ENCODE measurements at places on chromosomes 12 and 14. TPM values are rescaled to one million over a fixed set of nuclear protein-coding genes. Genes with fewer than 3 reads are reported as not detected.

- peaks cover 47% of the 10 kb centered on the region for H3K4me1 ChIP-seq
- peaks cover 2% of the 10 kb centered on the region for H3K36me3 ChIP-seq
- no peaks in the 10 kb centered on the region for H3K27me3 ChIP-seq
Observed at GRCh38 chr14:103516426-103517173, 6.0 kb downstream of the CKB start.

GRCh38 chr12:115354007-115354890 is 670.3 kb upstream of the TBX3 start:
- H3K4me1 ChIP-seq = no peaks in the 10 kb centered on the region
- H3K4me3 ChIP-seq = no peak overlapping the region
- peak overlapping the region; percentile 68 for H3K27ac ChIP-seq
- H3K36me3 ChIP-seq = no peaks in the 10 kb centered on the region

GRCh38 chr14:64508215-64508776 is 3.7 kb downstream of the ZBTB1 start:
- no peak overlapping the region for H3K27ac ChIP-seq
- H3K4me1 ChIP-seq = no peaks in the 10 kb centered on the region
- no peaks in the 10 kb centered on the region for H3K36me3 ChIP-seq
- no peak overlapping the region for H3K4me3 ChIP-seq
- no peak for DNase-seq

DNA sequence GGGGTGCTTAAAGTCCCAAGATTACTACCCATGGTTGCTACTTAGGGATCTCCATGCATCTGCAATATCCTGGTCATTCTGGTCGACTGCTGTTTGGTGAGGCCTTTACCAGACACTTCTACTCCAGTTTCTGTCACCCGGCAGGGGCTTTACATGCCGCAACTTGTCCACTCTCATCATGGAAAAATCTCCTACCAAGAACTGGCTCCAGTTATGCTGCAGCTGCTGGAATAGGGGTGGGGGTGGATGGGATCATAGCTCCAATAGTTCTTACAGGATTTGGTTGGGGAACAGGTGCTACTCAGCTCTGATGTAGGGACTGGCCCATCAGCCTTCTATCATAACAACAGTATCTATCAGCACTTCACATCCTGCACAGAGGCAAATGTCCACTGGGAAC is 51.6 kb downstream of the SPTB start:
- no peaks in the 10 kb centered on the region for H3K36me3 ChIP-seq
- no peaks in the 10 kb centered on the region for H3K27me3 ChIP-seq
- H3K4me1 ChIP-seq = peaks cover 6% of the 10 kb centered on the region
- H3K27ac ChIP-seq = no peak overlapping the region
- H3K4me3 ChIP-seq = no peak overlapping the region

DNA sequence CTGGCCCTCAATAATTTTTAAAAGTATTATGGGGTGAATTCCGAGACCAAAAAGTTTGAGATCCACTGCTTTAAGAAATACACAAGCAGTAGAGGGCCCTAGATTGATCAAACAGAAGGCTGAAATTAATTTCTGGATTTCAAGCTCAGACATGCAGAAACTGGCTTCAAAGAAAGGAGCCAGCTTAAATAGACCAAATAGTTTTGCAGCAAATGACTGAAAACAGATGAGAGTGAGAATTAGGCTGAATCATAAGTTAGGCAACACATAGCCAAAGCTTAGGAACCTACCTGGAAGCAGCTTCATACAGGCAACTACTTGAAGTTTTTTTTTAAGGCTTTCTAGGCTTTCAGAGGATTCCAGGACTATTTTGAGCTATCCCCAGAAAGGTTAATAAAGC is 12.4 kb downstream of the ATF7 start:
- no peak overlapping the region for H3K27ac ChIP-seq
- peaks cover 15% of the 10 kb centered on the region for H3K36me3 ChIP-seq
- peaks cover 12% of the 10 kb centered on the region for H3K4me1 ChIP-seq
- DNase-seq = no peak
- no peaks in the 10 kb centered on the region for H3K27me3 ChIP-seq

DNA sequence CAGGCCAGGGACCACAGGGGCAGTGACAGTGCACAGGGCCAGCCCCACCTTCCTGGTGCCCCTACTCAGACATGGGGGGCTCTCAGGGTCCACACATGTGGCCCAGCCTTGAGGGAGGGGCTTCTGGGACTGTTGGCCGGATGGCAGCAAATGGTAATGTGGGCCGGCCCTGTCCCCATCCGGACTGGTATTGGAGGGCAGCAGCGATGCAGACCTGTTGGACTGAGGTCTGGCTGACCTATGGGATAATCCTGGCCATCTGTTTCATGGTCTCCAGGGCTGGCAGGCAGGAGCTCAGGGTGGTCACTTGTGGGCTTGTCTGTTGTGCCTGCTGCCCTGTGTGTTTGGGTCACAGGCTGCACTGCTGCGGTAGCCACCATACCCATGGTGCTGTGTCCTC is 387.5 kb downstream of the TMEM121 start:
- no peaks in the 10 kb centered on the region for H3K36me3 ChIP-seq
- H3K4me1 ChIP-seq = no peaks in the 10 kb centered on the region
- DNase-seq = no peak
- H3K4me3 ChIP-seq = no peak overlapping the region

DNA sequence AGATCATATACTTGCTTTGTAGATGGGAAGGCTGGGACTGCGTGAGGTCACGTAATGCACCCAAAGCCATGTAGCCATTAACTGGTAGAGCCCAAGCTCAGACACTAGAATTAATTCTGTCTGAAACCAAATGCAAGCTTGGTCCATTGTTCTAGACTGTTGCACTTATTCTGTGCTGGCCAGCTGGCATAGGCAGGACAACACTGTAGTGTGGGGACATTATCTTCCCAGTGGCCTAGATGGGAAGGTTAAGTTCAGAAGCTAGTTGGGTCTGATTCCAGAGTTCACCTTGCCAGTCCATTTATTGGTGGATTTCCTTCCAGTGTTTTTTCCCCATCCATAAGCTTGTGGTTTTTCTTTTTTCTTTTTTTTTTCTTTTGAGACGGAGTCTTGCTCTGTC is 39.1 kb downstream of the KLC1 start:
- H3K27me3 ChIP-seq = no peaks in the 10 kb centered on the region
- no peaks in the 10 kb centered on the region for H3K4me1 ChIP-seq
- DNase-seq = no peak
- peaks cover 14% of the 10 kb centered on the region for H3K36me3 ChIP-seq
- no peak overlapping the region for H3K4me3 ChIP-seq

DNA sequence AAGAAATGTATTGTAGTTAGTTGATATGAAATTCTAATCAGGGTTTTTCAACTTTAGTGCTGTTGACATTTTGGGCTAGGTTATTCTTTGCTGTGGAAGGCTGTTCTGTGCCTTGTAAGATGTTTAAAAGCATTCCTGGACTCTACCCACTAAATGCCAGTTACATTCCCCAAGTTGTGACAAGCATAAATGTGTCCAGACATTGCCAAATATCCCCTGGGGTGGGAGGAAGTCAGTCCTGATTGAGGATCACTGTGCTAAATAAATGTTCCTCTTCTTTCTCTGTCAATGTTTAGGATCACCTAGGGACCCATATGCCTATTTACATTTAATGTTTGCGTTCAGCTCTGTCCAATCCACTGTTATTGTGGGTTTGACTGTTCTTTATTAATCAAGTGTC is 268.3 kb downstream of the TMTC2 start:
- no peaks in the 10 kb centered on the region for H3K36me3 ChIP-seq
- H3K27me3 ChIP-seq = no peaks in the 10 kb centered on the region
- H3K27ac ChIP-seq = no peak overlapping the region
- no peak overlapping the region for H3K4me3 ChIP-seq
- no peak for DNase-seq
- H3K4me1 ChIP-seq = no peaks in the 10 kb centered on the region

- H3K27ac ChIP-seq = no peak overlapping the region
- H3K36me3 ChIP-seq = no peaks in the 10 kb centered on the region
- DNase-seq = no peak
- H3K4me3 ChIP-seq = no peak overlapping the region
- no peaks in the 10 kb centered on the region for H3K4me1 ChIP-seq
Observed at GRCh38 chr12:6443361-6443983, 1.3 kb upstream of the CD27 start.

GRCh38 chr12:104588047-104588920 is 131.5 kb downstream of the CHST11 start:
- no peak overlapping the region for H3K27ac ChIP-seq
- H3K36me3 ChIP-seq = no peaks in the 10 kb centered on the region
- no peak for DNase-seq
- no peaks in the 10 kb centered on the region for H3K4me1 ChIP-seq

- no peak for DNase-seq
- no peak overlapping the region for H3K27ac ChIP-seq
- H3K27me3 ChIP-seq = no peaks in the 10 kb centered on the region
- no peaks in the 10 kb centered on the region for H3K4me1 ChIP-seq
- no peaks in the 10 kb centered on the region for H3K36me3 ChIP-seq
Observed at GRCh38 chr12:42420395-42420794, 94.4 kb downstream of the PPHLN1 start.

GRCh38 chr14:58077621-58078020 is 74.4 kb downstream of the ARMH4 start:
- H3K27ac ChIP-seq = no peak overlapping the region
- H3K4me3 ChIP-seq = no peak overlapping the region
- H3K36me3 ChIP-seq = no peaks in the 10 kb centered on the region
- H3K27me3 ChIP-seq = no peaks in the 10 kb centered on the region
- no peak for DNase-seq
- H3K4me1 ChIP-seq = peaks cover 5% of the 10 kb centered on the region

GRCh38 chr14:61526405-61527312 is 168.7 kb upstream of the HIF1A start:
- no peaks in the 10 kb centered on the region for H3K36me3 ChIP-seq
- H3K4me1 ChIP-seq = peaks cover 18% of the 10 kb centered on the region
- no peak overlapping the region for H3K27ac ChIP-seq
- no peak for DNase-seq

GRCh38 chr12:46803517-46803916 is 22.3 kb downstream of the SLC38A4 start:
- H3K27ac ChIP-seq = no peak overlapping the region
- H3K36me3 ChIP-seq = no peaks in the 10 kb centered on the region
- H3K4me1 ChIP-seq = no peaks in the 10 kb centered on the region
- DNase-seq = no peak

DNA sequence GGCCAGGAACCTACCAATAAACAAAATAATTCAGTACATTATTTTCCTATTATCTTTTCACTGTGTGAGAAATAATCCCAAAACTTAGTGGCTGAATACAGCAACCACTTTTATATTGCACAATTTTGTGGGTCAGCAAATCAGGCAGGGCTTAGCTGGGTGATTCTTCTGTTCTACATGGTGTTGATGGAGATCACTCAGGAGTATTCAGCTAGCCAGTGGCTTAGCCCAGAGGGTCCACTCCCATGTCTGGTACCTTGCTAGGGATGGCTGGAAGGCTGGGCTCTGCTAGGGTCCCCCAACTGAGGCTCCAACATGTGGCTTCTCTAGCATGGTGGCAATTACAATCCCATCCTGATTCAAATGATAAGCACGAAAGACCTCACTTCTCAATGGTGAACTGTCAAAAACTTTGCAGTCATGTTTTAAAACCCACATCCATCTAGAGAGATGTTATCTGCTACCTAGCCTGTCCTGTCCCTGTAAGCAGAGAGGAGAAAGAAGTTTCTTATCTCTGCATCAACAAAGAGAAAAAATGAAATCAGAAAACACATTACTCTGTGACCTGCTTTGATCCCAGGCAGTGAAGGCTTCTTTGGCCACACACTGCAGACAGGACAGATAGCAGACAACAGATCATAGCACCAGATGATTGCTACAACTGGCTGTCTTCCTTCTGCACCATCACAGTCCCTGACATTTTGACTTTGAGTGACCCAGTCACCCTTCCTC is 51.0 kb upstream of the MYL2 start:
- H3K4me1 ChIP-seq = no peaks in the 10 kb centered on the region
- no peak for DNase-seq
- H3K4me3 ChIP-seq = no peak overlapping the region
- H3K27ac ChIP-seq = no peak overlapping the region

DNA sequence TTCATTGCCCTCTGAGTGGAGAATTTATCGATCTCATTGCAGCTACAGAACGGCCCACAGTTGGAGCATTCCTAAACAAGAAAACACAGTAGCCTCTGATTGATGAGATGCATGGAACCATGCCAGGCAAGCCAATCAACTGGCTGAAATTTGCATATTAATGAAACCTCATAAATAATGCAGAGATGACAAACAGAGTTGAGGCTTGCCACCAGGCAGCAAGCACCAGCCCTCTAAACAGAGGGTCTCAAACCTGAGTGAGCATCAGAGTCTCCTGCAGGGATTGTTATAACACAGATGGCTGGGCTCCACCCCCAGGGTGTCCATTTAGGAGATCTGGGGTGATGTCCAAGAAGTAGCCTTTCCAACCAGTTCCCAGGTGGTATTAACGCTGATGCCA is 60.9 kb upstream of the CMKLR1 start:
- H3K27ac ChIP-seq = no peak overlapping the region
- H3K4me1 ChIP-seq = no peaks in the 10 kb centered on the region
- no peak for DNase-seq
- no peak overlapping the region for H3K4me3 ChIP-seq

GRCh38 chr14:100469632-100470522 is 117.3 kb downstream of the BEGAIN start:
- no peak for DNase-seq
- peaks cover 52% of the 10 kb centered on the region for H3K36me3 ChIP-seq
- no peak overlapping the region for H3K27ac ChIP-seq
- H3K4me1 ChIP-seq = no peaks in the 10 kb centered on the region
- H3K27me3 ChIP-seq = no peaks in the 10 kb centered on the region

GRCh38 chr14:88181072-88181471 is 142.0 kb downstream of the KCNK10 start:
- no peaks in the 10 kb centered on the region for H3K27me3 ChIP-seq
- H3K4me3 ChIP-seq = no peak overlapping the region
- H3K36me3 ChIP-seq = no peaks in the 10 kb centered on the region
- H3K27ac ChIP-seq = no peak overlapping the region
- no peaks in the 10 kb centered on the region for H3K4me1 ChIP-seq

GRCh38 chr14:99125616-99126431 is 146.2 kb downstream of the BCL11B start:
- no peak overlapping the region for H3K27ac ChIP-seq
- no peaks in the 10 kb centered on the region for H3K36me3 ChIP-seq
- DNase-seq = no peak
- H3K4me1 ChIP-seq = no peaks in the 10 kb centered on the region

- no peak for DNase-seq
- H3K36me3 ChIP-seq = no peaks in the 10 kb centered on the region
- no peak overlapping the region for H3K27ac ChIP-seq
- H3K4me1 ChIP-seq = peaks cover 3% of the 10 kb centered on the region
- H3K27me3 ChIP-seq = no peaks in the 10 kb centered on the region
Observed at GRCh38 chr14:24699052-24699451, 65.1 kb upstream of the GZMB start.

- peaks cover 5% of the 10 kb centered on the region for H3K4me1 ChIP-seq
- no peak for DNase-seq
- no peak overlapping the region for H3K27ac ChIP-seq
- no peaks in the 10 kb centered on the region for H3K27me3 ChIP-seq
- H3K4me3 ChIP-seq = no peak overlapping the region
- H3K36me3 ChIP-seq = no peaks in the 10 kb centered on the region
Observed at GRCh38 chr14:65303190-65303898, 109.2 kb upstream of the FUT8 start.

- DNase-seq = no peak
- peaks cover 69% of the 10 kb centered on the region for H3K4me1 ChIP-seq
- H3K4me3 ChIP-seq = no peak overlapping the region
- peak overlapping the region; percentile 98 for H3K27ac ChIP-seq
- H3K27me3 ChIP-seq = no peaks in the 10 kb centered on the region
- no peaks in the 10 kb centered on the region for H3K36me3 ChIP-seq
Observed at GRCh38 chr12:47825173-47825639, 5.5 kb upstream of the HDAC7 start.

TAS2R42 gene
- total RNA-seq = not detected

NELL2 gene
- not detected for total RNA-seq

MARK3 gene
- total RNA-seq = 109 TPM

PRB2 gene
- not detected for total RNA-seq

EXOC3L4 gene
- total RNA-seq = 0.87 TPM

Data from tibial nerve (tissue), 4 donors.